Osteocyte (in vitro differentiated cells): ENCODE measurements at places on chromosomes 6 and 20. TPM values are rescaled to one million over a fixed set of nuclear protein-coding genes. Genes with fewer than 3 reads are reported as not detected.

- peaks cover 2% of the 10 kb centered on the region for H3K4me1 ChIP-seq
- H3K36me3 ChIP-seq, result peaks cover 3% of the 10 kb centered on the region
- DNase-seq, result no peak
- no peak overlapping the region for H3K27ac ChIP-seq
- H3K27me3 ChIP-seq, result no peaks in the 10 kb centered on the region
- H3K4me3 ChIP-seq, result no peak overlapping the region
These were observed 108.6 kb downstream of the FIG4 start for GRCh38 chr6:109799664-109800063.

Gene RGS17
- 2.9 and 3.1 TPM in 2 replicates for total RNA-seq

DNA sequence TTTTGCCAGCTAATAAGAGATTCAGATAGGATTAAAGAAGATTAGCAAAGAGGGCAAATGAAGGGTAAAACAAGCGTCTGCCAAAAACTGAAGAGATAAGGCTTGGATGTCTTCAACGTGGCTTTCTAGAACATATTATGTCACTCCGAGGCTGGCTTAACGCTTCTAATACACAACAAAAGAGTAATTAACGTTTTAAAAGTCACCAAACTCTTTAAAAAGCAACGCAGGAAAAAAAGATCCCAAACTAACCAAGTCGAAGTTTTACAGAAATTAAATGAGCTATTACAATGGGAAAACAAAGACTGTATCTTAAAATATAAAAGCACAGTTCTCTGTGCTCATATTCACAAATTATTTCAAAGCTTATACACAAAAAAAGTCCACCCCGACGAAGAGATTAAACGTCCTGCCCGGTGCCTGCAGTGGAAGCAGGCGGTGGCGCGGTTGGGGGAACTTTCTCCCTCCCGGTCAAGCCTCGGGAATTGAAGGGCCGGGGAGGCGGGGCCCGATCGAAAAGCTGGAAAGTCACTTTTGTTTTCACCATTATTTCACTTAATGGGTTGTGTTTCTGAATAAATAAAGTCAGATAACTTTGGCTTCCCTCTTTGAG is 1.2 kb downstream of the MAK start:
- H3K36me3 ChIP-seq, result no peaks in the 10 kb centered on the region
- H3K27ac ChIP-seq, result no peak overlapping the region
- peak overlapping the region; percentile 73 for H3K4me3 ChIP-seq
- peaks cover 16% of the 10 kb centered on the region for H3K4me1 ChIP-seq
- H3K27me3 ChIP-seq, result peaks cover 66% of the 10 kb centered on the region

GRCh38 chr6:38640216-38640909 is 634 bp upstream of the BTBD9 start:
- peak overlapping the region; percentile 94 for H3K27ac ChIP-seq
- H3K4me3 ChIP-seq, result peak overlapping the region; percentile 89
- DNase-seq, result no peak
- H3K4me1 ChIP-seq, result peaks cover 21% of the 10 kb centered on the region
- H3K36me3 ChIP-seq, result no peaks in the 10 kb centered on the region

- no peaks in the 10 kb centered on the region for H3K36me3 ChIP-seq
- H3K27ac ChIP-seq, result no peak overlapping the region
- no peak overlapping the region for H3K4me3 ChIP-seq
- DNase-seq, result no peak
These were observed 61.2 kb upstream of the SGK1 start for GRCh38 chr6:134379076-134379475.

DNA sequence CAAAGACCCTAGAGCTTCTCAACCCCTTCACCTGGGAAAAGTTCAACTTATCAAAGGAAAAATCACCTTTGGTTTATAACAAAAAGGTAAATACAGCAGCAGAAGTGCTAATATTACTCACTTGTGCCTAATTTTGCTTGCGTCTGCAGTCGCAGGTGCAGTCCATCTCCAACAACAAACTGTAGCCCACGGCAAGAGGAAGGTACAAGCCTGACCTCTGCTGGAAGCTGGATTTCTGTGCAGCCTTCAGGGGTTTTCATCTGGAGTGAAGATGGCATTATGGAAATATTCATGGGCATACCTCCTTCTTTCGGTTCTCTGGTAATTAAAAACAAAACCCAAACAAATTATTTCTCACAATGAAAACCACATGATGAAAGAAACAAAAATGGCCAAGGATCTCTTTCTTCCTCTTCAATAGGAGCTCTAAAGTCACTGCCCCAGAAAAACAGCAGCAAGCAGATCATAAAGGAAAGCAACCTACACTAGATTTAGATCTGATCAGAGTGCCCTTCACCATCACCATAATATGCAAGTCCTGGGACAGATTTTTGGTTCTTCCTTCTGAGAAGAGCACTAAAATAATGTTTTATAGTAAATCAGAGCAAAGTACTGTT is 7.8 kb downstream of the UBE3D start:
- H3K4me1 ChIP-seq, result peaks cover 13% of the 10 kb centered on the region
- H3K27ac ChIP-seq, result no peak overlapping the region
- no peaks in the 10 kb centered on the region for H3K27me3 ChIP-seq
- H3K36me3 ChIP-seq, result peaks cover 20% of the 10 kb centered on the region
- H3K4me3 ChIP-seq, result no peak overlapping the region

- H3K27ac ChIP-seq, result no peak overlapping the region
- H3K4me1 ChIP-seq, result no peaks in the 10 kb centered on the region
- H3K4me3 ChIP-seq, result no peak overlapping the region
- DNase-seq, result no peak
These were observed 646.5 kb downstream of the TENT5A start for GRCh38 chr6:81105998-81106397.

Gene UCKL1
- total RNA-seq, result 35.5 and 35.9 TPM in 2 replicates

- no peak overlapping the region for H3K27ac ChIP-seq
- peaks cover 27% of the 10 kb centered on the region for H3K4me1 ChIP-seq
- no peak for DNase-seq
- H3K36me3 ChIP-seq, result peaks cover 6% of the 10 kb centered on the region
These were observed 12.2 kb upstream of the TAF8 start for GRCh38 chr6:42038163-42038562.

GRCh38 chr6:75102301-75102700 is 103.6 kb downstream of the COL12A1 start:
- H3K27ac ChIP-seq, result peak overlapping the region; percentile 80
- H3K27me3 ChIP-seq, result no peaks in the 10 kb centered on the region
- H3K4me1 ChIP-seq, result peaks cover 80% of the 10 kb centered on the region
- H3K4me3 ChIP-seq, result no peak overlapping the region
- no peak for DNase-seq

Gene ULBP1
- 10.7 and 11.5 TPM in 2 replicates for total RNA-seq

Gene HCRTR2
- total RNA-seq, result not detected in 2 replicates

GRCh38 chr6:31765910-31766794 is 3.7 kb downstream of the SAPCD1 start:
- H3K4me3 ChIP-seq, result no peak overlapping the region
- peaks cover 5% of the 10 kb centered on the region for H3K36me3 ChIP-seq
- H3K27me3 ChIP-seq, result no peaks in the 10 kb centered on the region
- no peak overlapping the region for H3K27ac ChIP-seq
- no peak for DNase-seq

DNA sequence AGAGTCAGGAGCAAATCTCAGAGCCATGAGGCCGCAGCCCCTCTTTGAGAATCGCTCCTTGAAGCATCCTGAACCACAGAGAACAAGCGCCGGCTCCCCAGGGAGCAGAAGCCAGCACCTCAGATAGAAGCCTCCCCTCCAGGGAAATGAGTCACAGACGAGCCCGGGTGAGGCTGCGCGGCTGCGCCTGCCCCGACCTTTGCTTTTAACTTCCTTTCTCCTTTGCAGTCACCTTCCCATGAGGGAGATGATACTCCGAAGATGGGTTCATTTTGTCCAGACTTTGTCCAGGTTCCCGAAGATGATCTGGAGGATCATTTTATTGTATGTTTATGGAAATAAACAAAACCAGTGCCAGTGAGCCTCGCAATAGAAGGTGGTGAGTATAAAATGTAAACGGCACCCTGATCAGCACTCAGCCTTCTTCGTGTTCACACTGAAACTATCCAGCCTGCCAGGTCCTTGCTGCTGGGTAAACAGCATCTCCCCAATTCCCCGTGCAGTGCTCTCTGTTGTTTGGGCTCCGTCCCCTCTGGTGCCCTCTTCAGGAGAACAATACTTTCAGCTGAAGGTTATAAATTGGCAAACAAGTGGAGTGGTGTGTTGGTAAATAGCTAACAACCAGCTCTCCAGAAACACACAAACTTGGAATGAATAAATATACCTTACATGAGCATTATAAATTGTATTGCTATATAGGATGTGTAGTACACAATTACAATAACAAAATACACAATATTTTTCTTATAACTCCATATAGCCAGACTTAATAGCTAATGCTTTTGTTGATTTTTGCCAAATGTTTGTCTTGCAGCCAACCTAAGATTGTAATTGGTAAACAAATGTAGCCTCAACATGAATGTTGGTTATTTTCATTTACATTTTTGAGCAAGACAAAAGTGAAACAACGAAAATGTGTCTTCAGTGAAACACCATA is 41.4 kb upstream of the TMEM181 start:
- H3K36me3 ChIP-seq, result peaks cover 10% of the 10 kb centered on the region
- H3K4me3 ChIP-seq, result peak overlapping the region; percentile 72
- H3K27me3 ChIP-seq, result no peaks in the 10 kb centered on the region
- DNase-seq, result no peak
- H3K27ac ChIP-seq, result no peak overlapping the region
- peaks cover 14% of the 10 kb centered on the region for H3K4me1 ChIP-seq

DNA sequence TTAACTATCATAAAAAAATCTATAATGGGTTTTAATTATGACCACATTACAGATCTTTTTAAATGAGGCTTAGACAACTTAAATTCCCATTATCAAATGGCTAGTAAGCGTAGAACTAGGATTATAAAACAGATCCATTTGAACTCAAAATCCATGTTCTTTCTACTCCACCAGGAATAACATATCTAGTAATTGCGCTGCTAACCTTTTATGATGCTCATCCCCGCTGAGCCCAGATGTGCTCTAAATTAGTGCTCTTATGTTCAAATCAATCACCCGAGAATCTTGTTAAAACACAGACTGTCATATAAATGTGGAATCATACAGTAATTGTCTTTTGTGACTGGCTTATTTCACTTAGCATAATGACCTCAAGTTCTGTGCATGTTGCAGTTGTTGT is 903.1 kb downstream of the PHF3 start:
- H3K27me3 ChIP-seq, result peaks cover 36% of the 10 kb centered on the region
- DNase-seq, result no peak
- H3K36me3 ChIP-seq, result no peaks in the 10 kb centered on the region
- H3K4me3 ChIP-seq, result no peak overlapping the region

Gene MEP1A
- not detected in 2 replicates for total RNA-seq

DNA sequence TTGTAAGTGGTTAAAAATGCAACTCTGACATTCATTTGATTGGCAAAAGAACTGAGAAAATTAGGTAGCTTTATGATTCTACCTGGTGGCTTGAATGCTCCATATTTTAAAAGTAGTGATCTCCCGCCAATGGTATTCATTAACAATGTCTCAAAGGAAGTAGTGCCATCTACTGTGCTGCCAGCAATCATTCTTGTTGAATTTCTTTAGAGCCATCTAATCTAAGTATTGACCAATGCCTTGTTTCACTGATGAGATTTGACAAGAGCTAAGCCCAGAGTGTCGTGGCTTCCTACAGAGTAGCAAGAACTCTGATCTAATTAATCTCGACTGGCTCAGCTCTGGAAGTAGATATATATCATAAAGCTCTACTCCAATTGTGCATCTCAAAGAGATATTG is 696.7 kb downstream of the C6orf118 start:
- no peaks in the 10 kb centered on the region for H3K27me3 ChIP-seq
- H3K36me3 ChIP-seq, result no peaks in the 10 kb centered on the region
- no peak for DNase-seq
- no peaks in the 10 kb centered on the region for H3K4me1 ChIP-seq

Gene XPO5
- total RNA-seq, result 35.0 and 38.7 TPM in 2 replicates

- peaks cover 40% of the 10 kb centered on the region for H3K27me3 ChIP-seq
- H3K36me3 ChIP-seq, result no peaks in the 10 kb centered on the region
These were observed 57.0 kb downstream of the PRR18 start for GRCh38 chr6:166251211-166251610.

Gene HLA-G
- 0.32 and 0.68 TPM in 2 replicates for total RNA-seq

Gene RSPH9
- total RNA-seq, result 0.16 and 0.26 TPM in 2 replicates

Gene SSTR4
- not detected in 2 replicates for total RNA-seq

Gene DNAAF9
- 13.7 and 15.1 TPM in 2 replicates for total RNA-seq

- no peak overlapping the region for H3K27ac ChIP-seq
- peaks cover 9% of the 10 kb centered on the region for H3K4me1 ChIP-seq
- no peaks in the 10 kb centered on the region for H3K27me3 ChIP-seq
- DNase-seq, result no peak
These were observed 103.9 kb downstream of the AIG1 start for GRCh38 chr6:143164565-143165105.

DNA sequence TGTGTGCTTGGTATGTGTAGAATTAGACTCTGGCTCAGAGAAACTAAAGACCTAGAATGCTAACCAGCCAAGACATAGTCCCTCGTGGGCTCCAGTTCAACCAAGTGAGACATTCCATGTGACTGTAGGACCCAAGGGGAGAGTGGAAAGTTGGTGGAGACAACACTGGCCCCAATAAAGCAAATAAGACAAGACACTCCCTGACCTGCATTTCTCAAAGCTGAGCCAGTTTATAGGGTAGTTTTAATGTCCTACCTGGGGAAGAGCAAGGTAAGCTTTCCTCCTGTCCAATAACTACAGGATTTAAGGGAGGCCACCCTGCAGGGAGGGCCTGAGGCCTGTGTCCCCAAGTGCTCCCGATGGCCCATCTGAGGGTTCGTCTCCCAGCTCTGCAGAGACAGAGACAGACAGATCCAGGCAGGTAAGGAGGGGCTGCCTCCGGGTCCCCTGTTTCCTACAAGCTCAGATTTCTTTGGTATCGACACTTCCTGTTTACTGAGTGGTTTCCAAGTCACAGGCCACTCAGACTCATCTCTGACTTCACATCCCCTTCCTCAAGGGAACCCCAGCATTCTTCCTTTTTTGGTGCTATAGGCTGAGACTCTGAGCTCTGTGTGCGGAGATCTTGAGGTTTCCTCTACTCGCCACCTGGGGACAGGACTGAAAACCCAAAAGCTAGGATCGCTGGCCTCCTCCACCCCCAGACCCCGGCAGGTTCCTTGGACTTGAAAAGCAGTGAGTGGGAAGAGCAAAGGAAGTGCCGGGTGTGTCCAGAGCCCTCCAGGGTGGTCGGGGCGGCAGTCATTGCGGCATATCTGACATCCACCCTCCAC is 92.4 kb downstream of the PRND start:
- no peak overlapping the region for H3K27ac ChIP-seq
- peaks cover 3% of the 10 kb centered on the region for H3K27me3 ChIP-seq
- DNase-seq, result no peak

DNA sequence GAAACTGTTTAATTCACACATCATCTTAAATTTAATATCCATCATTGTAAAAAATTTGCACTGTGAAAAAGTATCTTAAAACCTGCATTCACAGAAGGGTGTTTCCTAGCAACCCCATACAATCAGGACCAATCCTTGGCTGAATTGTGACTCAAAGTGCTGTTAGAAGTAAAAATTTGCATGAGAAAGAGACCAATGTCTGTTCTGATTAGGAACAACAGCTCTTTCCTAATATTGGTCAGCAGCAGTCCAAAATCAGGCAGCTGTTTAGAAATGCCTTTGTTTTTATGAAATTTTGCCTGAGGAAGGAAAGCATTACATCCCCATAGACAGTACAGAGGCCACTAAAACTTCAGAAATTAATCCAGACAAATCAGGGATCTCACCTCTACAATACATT is 987.0 kb downstream of the HACE1 start:
- H3K36me3 ChIP-seq, result no peaks in the 10 kb centered on the region
- H3K4me1 ChIP-seq, result no peaks in the 10 kb centered on the region
- no peak overlapping the region for H3K4me3 ChIP-seq
- DNase-seq, result no peak
- H3K27ac ChIP-seq, result no peak overlapping the region
